ENCODE measurements at places on chromosomes 16 and 17. TPM values are rescaled to one million over a fixed set of nuclear protein-coding genes. Genes with fewer than 3 reads are reported as not detected.

Gene KRTAP1-5
- total RNA-seq: not detected

DNA sequence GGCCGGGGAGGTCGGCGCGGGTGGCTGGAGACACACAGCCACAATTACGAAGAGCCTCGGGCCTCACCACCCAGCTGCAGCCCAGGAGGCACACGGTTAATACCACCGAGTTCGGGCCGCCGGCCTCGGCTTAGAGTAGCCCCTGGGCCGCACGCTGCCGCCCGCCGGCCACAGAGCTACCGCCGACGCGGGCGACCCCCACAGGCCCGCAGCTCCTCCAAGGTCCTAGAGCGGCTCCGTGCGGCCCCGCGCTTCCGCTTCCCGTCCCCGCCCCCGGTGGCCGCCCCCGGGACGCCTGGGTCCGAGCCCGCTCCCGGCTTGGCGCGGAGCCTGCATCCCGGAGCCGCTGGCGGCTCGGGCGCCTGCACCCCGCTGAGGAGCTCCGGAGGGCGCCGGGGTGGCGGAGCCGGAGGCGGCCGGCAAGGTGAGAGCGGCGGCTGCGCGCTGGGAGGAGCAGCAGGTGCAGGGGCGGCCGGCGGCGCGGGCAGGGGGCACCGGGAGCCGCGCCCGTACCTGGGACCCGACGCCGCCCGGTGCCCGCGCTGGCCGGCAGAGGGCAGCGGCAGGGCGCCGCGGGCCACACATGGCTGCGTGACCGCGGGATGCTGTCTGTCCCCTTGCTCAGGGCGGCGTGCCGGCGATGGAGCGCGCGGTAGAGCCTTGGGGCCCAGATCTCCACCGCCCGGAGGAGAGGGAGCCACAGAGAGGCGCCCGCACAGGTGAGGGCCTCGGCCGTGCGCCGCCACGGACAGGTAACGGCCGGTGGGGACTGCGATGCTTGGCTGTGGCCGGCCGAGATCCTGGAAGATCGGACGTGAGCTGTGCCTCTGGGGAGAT lies at the start of gene ZNF48:
TSS of gene ZNF48 (plus strand) at position 266 of the 837 bp plus-strand sequence. CDS start at position 641, 375 bp downstream.
- no peak for DNase-seq

- no peak for DNase-seq
These were observed 73.1 kb downstream of the CDH13 start for GRCh38 chr16:82699711-82700495.

Gene KCTD19
- not detected for total RNA-seq

Gene ZP2
- total RNA-seq: not detected

GRCh38 chr16:1335996-1336395 lies 2.6 kb downstream of the BAIAP3 start:
- no peak for DNase-seq

DNA sequence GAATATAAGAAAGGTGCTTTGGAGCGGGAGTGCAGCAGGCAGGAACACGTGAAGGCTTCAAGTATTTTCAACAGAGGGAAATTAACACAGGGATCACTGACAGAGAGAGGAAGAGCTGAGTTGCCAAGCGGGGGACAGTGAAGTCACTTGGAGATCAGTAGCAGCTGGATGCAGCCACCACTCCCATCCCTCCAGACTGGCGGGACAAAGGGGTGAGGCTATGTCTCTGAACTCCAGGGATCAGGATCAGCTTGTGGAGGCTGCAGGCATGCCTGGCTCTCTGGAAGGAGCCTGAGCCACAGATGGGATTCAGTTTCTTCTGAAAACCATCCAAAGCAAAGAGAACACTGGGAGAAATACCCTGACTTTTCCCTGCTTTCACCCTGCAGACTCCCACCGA lies 113.7 kb upstream of the IRX3 start:
- no peak for DNase-seq

DNA sequence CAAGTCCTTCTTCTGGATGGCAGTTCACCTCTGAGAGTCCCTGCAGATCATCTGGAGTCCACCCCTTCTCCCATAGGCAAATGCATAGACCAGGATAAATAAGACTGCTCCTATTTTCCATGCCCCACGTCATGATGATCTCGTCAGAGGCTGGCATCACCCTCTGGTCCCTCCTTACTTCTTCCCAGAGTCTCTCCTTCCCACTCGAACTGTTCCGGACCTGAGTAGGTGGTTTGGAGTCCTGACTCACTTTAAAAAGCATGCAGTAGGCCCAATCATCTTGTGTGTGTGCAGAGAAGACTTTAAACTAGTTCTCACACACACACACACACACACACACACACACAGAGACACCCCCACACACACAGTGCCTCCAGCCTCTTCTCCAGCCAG lies 72.0 kb downstream of the SOX9 start:
- no peak for DNase-seq

- no peak for DNase-seq
These were observed 18.0 kb downstream of the PLCD3 start for GRCh38 chr17:45114117-45114932.

Gene SLX1A
- 105 TPM for total RNA-seq

Gene RAB26
- 0.19 TPM for total RNA-seq

- DNase-seq: no peak
These were observed 17.7 kb upstream of the CDH15 start for GRCh38 chr16:89153848-89154271.

- no peak for DNase-seq
These were observed 11.5 kb upstream of the MMD start for GRCh38 chr17:55433029-55433628.

- no peak for DNase-seq
These were observed at the start of gene B4GALNT2 for GRCh38 chr17:49132699-49133364. Gene B4GALNT2, plus strand, starts transcription at chr17:49132769. Its CDS starts 24 bp downstream, at chr17:49132793.

Gene OR2C1
- not detected for total RNA-seq

DNA sequence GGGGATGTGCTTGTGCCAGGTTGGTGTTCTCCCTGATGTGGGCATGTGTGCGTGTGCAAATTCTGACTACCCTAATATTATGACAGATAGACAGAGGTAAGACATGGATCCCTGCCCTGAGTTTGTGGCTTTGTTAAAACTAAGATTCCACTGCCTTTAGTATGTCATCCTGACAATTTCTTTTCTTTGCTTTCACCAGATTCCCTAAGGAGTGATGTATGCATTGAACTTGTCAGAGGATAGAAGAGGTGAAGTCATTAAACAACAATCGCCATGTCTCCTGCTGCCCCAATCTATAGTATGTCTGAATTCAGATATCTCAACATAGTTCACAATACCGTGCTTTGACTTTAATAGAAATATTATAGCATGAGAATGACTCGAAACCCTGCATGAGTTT lies 137.1 kb upstream of the ELAC2 start:
- DNase-seq: no peak

- no peak for DNase-seq
These were observed 29.1 kb downstream of the STAT5A start for GRCh38 chr17:42317266-42317845.

Data from T-cell (primary cell).